ENCODE measurements at places on chromosomes 12 and 14.

DNA sequence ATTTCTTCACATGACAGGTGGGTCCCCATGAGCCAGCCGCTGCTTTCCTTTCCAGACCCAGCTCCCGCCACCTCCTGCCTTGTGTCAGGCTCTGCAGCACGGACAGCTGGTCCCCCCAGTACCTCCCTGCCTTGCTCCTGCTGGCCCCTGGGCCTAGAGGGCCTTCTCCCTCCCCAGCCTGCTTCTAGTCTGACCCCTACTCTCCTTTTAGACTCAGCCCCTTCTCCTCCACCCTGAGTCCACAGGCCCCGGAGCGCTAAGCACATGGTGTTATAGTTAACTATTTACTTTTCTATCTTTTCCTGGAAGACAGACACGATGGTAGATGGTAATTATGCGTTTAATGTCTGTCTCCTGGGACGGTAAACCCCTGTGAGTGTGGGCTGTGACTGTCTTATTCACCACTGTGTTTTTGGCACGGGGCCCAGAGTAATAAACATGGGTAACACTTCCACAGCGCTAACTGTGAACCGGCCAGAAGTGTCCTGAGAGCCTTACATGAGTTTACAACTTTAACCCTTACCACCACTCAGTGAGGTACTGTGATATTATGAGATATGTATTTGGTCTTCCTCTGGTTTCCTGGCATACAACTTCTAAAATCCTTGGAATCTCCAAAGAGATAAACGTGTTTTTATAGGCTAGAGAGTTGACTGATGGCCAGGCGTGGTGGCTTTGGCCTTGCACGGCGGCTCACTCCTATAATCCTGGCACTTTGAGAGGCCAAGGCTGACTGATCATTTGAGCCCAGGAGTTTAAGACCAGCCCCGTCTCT, 41.2 kb downstream of the DGLUCY start:
- DNase-seq, result no peak

DNA sequence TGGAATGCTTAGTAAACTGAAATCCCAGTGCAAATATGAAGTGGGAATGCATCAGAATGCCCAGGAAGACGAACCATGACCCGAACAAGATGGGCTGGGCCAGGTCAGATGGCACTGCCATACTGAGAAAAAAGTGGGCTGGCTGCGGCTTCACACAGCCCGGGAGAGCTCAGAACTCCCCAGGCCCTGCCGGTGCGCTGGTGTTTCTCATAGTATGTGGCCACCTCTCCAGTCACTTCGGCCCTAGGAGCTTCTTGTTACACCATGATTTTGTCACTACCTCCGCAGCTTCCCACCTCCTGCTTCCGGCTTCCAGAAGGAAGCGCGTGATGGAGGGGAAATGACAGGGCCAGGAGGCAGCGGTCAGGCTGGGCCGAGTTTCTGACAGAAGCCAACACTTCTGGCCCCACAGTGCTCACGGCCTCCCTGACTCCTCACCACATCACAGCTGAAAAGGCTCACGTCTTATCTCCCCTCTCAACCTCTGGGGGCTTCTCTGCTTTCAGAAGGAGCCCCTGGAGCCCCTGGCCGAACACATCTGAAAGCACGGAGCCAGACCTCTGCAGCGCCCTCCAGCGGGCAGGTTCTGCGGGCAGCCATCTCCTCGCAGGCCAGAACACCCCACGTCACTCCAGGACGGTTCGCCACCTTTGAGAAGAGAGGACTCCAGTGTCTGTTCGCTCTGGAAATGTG, 30.7 kb downstream of the DAD1 start:
- no peak for DNase-seq

GRCh38 chr12:113204804-113205203, 16.5 kb upstream of the TPCN1 start:
- DNase-seq, result no peak

DNA sequence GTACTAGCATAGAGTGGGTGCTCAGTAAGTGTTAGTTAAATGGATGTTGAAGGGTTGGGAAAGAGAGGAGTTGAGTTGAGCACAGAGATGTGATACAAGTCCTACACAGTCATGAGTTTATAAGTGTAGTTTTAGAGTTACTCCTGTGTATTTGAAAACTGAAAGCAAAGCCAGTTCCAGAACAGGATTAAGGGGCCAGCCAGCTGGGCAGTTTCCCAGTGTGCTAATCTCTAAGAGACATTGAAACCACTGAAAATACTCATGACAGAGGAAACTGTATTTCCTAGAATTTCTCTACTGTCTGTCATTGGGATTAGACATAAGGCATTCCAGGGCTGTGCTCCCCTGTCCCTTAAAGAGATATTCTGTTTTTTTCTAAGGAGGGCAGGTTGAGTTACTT, 101.0 kb downstream of the DERA start:
- DNase-seq, result no peak

- DNase-seq, result no peak
Observed at GRCh38 chr12:105980085-105980484, 158.7 kb downstream of the NUAK1 start.

DNA sequence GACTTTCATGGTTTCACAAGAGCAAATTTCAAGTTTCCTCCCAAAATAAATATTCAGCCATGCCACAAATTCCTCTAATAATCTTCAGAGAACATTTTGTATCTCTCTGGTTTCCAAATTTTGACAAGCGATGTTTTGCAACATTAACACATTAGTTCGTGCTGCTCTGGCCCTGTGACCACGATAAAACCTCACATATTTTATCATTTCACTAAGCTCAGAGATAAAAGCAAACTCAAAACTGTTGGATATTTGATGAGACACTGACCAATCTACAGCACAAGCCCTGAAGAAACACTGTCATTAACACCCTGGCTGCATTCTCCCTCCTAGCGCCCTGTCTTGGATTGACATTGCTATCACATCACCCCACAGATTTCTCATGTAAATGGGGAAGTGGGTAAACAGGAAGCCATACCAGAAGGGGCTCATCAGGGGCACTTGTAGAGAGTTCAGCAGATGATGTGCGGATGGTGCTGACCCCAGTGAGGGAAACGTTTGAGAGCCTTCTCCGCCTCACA, 264.3 kb downstream of the PRKD1 start:
- no peak for DNase-seq

- no peak for DNase-seq
Observed at GRCh38 chr12:132524405-132524804, 34.5 kb downstream of the FBRSL1 start.

GRCh38 chr12:28777603-28778365, 371.3 kb upstream of the FAR2 start:
- no peak for DNase-seq

GRCh38 chr14:80346395-80346794, 135.1 kb upstream of the DIO2 start:
- DNase-seq, result no peak

GRCh38 chr12:124336742-124337520, 42.0 kb downstream of the RFLNA start:
- DNase-seq, result no peak

GRCh38 chr14:75824318-75824717, 157.5 kb downstream of the TGFB3 start:
- no peak for DNase-seq

GRCh38 chr12:47184229-47184628, 104.5 kb upstream of the AMIGO2 start:
- DNase-seq, result no peak

- peak; percentile 91 for DNase-seq
Observed at GRCh38 chr12:8026291-8026900, 6.1 kb upstream of the FOXJ2 start.

DNA sequence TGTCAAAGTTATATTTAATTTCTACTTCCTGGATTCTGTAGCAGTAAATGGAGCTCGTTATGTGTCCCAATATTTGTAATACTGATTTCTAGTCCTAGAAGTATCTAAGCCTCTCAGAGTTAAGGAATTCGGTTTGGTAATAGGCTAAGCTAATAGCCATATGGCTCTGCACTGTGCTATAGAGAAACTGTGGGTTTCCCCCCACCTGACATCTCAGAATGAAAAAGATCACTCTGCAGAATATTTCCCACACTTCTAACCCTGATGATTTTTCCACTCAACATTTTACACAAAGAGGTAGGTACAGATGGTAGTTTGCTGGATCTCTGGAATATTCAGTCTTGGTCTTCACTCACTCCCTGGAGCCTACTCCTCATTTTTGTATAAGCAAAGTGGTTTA, 71.2 kb downstream of the BORCS5 start:
- no peak for DNase-seq

DNA sequence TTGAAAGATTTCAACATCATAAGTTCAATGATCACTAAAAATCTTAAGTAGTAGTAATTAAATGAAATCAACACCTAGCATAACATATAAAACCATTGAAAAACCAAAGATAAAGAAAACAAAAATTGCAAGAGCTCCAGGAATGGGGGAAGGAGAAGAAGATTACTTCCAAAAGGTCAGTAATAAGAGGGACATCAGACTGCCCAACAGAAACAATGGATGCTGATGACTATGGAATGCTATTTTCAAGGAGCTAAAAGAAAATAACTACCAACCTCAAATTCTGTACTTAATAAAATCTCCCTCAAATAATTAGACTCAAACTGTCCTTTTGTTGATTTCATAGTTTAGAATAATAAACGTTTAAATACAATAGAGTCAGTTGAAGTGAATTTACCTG, 314.5 kb upstream of the LMO3 start:
- DNase-seq, result no peak

All from GM18507 (cell line).